ENCODE measurements at places on chromosomes 3 and 15.

- DNase-seq, result peak; percentile 29
Measured at GRCh38 chr3:190739641-190740185, 122.8 kb downstream of the GMNC start.

- no peak for DNase-seq
Measured at GRCh38 chr15:78266806-78267205, 2.4 kb downstream of the DNAJA4 start.

GRCh38 chr15:63672369-63672768 lies 75.2 kb downstream of the FBXL22 start:
- DNase-seq, result no peak

GRCh38 chr3:61853912-61854311 lies 292.5 kb downstream of the PTPRG start:
- DNase-seq, result no peak

DNA sequence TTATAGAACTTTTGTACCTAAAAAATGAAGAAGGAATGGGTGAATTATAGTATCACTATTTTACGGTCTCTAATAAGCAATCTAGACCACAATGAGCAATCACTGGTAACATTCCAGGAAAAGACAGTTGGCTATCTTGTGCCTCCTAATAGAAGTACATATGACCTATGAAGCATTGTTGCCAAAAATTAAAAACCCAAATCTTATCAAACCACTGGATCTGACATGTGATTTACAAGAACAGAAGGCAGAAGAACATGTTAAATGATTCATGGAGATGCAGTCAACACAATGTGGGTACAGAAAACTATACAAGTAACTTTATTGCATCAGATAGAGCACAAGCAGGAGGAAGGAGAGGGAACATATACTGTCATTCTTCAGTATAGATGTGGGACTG lies 14.5 kb upstream of the HYKK start:
- no peak for DNase-seq

- no peak for DNase-seq
Measured at GRCh38 chr3:158200955-158201354, 91.1 kb downstream of the RSRC1 start.

GRCh38 chr3:140420621-140421357 lies 257.1 kb upstream of the TRIM42 start:
- DNase-seq, result no peak

- DNase-seq, result no peak
Measured at GRCh38 chr15:81740416-81740815, 305.4 kb downstream of the MEX3B start.

All from epithelial cell of esophagus (primary cell).